ENCODE measurements at places on chromosomes 5 and 9.
A peak's percentile ranks its signal among the peaks of the same experiment; 100 is the strongest.

DNA sequence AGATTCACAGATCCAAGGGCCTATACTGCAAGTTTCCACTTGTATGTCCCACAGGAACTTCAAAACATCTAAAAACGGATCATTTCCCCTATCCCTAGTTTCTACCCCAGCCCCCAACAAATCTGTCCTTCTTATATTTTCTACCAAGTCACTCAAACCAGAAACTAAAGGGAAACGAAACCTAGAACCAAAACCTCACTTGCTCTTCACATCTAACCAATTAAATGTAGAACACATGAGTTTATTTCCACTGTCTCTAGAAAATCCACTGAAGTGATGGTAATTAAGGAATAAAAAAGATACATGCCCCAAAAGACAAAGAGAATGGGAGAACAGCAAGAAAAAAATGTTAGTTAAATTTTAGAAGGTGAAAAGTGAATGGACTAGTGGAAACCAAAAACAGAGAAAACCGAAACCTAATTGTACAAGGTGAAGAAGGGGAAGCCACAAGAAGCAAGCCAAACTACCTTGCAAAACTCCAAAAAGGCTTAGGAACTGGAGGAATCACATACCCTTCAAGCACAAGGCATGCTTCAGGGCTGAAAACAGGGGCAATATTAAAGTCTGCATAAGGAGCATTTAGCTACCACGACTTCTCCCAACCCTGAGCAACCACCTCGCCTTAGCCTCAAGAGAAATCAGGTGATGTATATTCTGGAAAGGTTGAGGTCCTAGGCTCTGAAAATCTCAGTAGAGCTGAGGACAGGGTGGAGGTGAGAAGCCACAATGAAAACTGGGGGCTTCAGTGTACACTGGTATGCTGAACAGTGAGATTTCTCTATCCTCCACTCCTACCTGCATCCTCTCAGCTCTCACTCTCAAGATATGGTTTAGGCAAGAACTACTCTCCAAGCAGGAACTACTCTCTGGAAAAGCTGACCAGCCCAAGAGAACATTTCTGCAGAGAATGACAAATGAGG is 11.1 kb downstream of the SMU1 start:
- DNase-seq = no peak
- H3K36me3 ChIP-seq = peaks cover 36% of the 10 kb centered on the region
- no peaks in the 10 kb centered on the region for H3K27me3 ChIP-seq
- H3K27ac ChIP-seq = no peak overlapping the region
- H3K4me1 ChIP-seq = no peaks in the 10 kb centered on the region

DNA sequence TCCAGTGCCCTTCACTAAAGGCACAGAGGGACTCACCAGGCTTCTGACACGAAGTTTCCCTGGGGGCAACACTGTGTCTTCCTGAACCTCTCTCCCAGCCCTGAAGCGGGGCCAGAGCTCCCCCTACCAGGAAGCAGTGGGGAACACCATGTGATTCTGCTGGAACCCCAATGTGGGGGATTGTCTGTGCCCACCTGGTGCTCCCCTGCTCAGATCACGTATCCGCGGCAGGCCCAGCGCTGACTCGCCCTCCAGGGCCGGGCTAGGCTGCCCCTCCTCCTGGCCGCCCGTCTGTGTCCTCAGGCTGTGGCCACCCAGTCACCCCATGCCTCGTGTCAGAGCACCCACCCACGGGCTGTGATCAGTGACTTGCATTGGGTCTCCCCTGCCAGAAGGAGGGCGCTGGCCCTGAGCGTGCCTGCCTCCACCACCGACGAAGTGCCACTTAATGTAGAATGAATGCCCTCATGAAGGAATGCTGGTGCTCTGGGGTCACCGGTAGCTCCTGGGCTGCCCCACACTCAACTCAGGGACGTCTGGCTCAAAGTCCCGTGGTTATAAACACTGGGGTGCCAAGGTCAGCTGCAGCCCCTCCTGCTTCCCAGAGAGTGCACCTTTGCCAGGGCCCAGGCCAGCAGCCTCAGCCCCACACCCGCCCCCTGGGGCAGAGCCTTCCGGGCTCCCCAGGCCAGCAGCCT is 22.1 kb downstream of the SARDH start:
- no peaks in the 10 kb centered on the region for H3K27me3 ChIP-seq
- H3K27ac ChIP-seq = no peak overlapping the region
- H3K36me3 ChIP-seq = no peaks in the 10 kb centered on the region
- DNase-seq = peak; percentile 67

DNA sequence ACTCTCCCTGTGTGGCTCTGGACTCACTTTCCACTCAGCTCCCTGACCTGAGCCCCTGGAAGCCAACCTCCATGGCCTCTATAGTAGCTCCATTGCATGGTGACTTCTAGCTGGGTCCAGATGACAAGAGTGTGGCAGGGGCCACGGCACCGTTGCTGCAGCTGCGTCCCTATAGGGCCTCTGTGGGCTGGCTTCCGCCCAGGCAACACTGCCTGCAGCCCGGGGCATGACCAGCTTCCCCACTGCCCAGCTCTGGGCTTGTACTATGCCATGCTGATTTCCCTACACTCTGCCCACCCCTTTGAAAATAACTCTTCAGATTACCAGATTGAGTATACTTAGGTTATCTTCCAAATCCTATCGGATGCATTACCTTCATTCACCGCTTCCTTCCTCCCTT is 73.8 kb upstream of the NEURL1B start:
- H3K27ac ChIP-seq = no peak overlapping the region
- no peak overlapping the region for H3K4me3 ChIP-seq
- no peaks in the 10 kb centered on the region for H3K36me3 ChIP-seq
- peaks cover 12% of the 10 kb centered on the region for H3K4me1 ChIP-seq
- no peak for DNase-seq

GRCh38 chr9:21904776-21905175 is 89.4 kb downstream of the CDKN2A start:
- H3K27ac ChIP-seq = no peak overlapping the region
- H3K36me3 ChIP-seq = no peaks in the 10 kb centered on the region
- no peaks in the 10 kb centered on the region for H3K4me1 ChIP-seq
- H3K27me3 ChIP-seq = no peaks in the 10 kb centered on the region
- H3K4me3 ChIP-seq = no peak overlapping the region
- no peak for DNase-seq

DNA sequence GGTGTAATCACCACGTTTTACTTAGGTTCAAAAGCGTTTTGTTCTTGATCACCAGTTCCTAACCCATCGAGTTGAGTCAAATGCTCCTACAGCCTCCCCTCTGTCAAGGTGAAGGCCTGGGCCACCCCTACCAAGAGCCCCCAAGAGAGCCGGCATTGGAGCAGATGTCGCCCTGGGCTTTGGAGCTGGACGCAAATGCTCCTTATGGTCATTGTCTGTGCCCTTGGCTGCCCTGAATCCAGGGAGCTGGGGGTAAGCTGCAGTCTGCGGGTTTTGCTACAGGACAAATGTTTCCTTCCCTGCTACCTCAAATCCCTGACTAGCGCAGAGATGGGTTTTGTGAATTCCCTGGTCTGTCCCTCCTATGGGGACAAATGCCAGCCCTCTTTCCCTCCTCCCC is 4.9 kb downstream of the RNF183 start:
- H3K36me3 ChIP-seq = no peaks in the 10 kb centered on the region
- no peak overlapping the region for H3K27ac ChIP-seq
- H3K4me1 ChIP-seq = no peaks in the 10 kb centered on the region
- no peak overlapping the region for H3K4me3 ChIP-seq

DNA sequence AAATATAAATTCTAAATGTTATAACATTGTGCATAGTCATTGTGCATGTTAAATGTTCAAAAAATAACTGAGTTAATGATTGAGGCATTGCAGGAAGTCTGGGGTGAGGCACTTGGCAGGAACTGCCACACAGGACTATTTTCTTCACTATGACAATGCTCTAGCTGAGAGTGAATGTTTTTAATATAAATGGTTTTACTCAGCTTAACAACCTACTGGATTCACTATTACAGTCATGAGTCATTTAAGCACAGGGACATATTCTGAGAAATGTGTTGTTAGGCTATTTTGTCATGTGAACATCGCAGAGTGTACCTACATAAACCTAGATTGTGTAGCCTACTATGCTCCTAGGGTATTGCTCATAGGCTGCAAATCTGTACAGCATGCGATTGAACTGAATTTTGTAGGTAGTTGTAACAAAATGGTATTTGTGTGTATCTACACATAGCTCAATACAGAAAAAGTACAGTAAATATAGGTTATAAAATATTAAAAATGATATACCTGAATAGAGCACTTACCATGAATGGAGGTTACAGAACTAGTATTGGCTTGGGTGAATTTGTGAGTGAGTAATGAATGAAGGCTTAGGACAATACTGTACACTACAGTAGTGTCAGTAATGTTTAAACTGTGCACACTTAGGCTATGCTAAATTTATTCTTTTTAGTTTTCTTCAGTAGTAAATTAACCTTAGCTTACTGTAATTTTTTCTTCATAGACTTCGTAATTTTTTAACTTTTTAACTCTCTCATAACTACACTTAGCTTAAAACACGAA is 346.1 kb upstream of the PTGER4 start:
- DNase-seq = no peak
- no peaks in the 10 kb centered on the region for H3K36me3 ChIP-seq
- no peak overlapping the region for H3K27ac ChIP-seq
- H3K4me3 ChIP-seq = no peak overlapping the region
- no peaks in the 10 kb centered on the region for H3K4me1 ChIP-seq

DNA sequence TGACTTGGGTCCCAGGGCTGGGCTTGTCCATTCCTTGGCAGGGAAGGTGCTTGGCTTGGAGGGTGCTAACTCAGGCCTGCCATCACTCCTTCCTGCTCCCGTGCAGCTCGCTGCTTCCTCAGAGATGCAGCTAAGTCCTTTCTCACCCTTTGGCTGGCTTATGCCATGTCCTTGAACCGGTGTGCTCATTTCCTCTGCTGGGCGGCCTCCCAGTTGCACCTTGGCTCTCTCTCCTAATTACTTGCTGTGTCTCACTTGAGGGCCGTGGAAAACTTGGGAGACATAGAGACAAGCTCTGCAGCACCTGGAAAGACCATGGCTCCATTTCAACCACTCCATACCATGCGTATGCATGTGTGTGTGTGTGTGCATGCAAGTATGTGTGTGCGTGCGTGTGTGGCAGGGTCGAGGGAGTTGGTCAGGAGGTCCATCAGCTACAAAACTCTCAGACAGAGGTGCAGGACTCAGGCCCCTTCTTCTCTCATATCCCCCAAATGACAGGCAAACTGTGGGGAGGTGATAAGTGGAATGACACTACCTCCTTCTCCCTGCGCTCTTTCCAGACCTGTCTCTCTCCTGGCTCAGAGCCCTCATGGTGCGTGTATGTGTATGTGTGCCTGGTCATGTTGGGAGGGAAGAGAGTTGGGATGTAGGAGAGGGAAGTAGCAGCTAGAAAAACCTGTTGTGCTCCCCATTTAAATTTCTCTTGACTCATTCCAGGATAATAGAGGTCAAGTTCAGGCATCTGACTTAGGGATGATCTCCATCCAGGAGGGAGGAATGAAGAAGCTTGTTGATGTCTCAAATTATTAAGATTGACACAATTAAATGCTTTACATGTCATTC is 17.6 kb upstream of the MTMR12 start:
- H3K4me1 ChIP-seq = peaks cover 18% of the 10 kb centered on the region
- no peaks in the 10 kb centered on the region for H3K27me3 ChIP-seq
- no peak overlapping the region for H3K4me3 ChIP-seq
- no peak for DNase-seq
- H3K36me3 ChIP-seq = no peaks in the 10 kb centered on the region

- no peaks in the 10 kb centered on the region for H3K36me3 ChIP-seq
- H3K27ac ChIP-seq = peak overlapping the region; percentile 34
- DNase-seq = no peak
- H3K4me3 ChIP-seq = peak overlapping the region; percentile 30
- H3K4me1 ChIP-seq = no peaks in the 10 kb centered on the region
Measured at GRCh38 chr5:99033014-99033900, 104.5 kb upstream of the CHD1 start.

- no peaks in the 10 kb centered on the region for H3K4me1 ChIP-seq
- DNase-seq = no peak
- H3K27me3 ChIP-seq = no peaks in the 10 kb centered on the region
- no peak overlapping the region for H3K27ac ChIP-seq
- H3K36me3 ChIP-seq = no peaks in the 10 kb centered on the region
- no peak overlapping the region for H3K4me3 ChIP-seq
Measured at GRCh38 chr5:1639757-1640156, 116.0 kb upstream of the LPCAT1 start.

- no peaks in the 10 kb centered on the region for H3K4me1 ChIP-seq
- no peak overlapping the region for H3K4me3 ChIP-seq
- H3K27me3 ChIP-seq = no peaks in the 10 kb centered on the region
- H3K36me3 ChIP-seq = no peaks in the 10 kb centered on the region
- DNase-seq = no peak
Measured at GRCh38 chr5:116923344-116923743, 348.7 kb upstream of the SEMA6A start.

GRCh38 chr9:98708933-98709911 is at the start of gene GABBR2:
GABBR2 (minus strand) TSS chr9:98708935; CDS start chr9:98708737, 198 bp downstream.
- no peak for DNase-seq
- H3K36me3 ChIP-seq = no peaks in the 10 kb centered on the region
- H3K27me3 ChIP-seq = no peaks in the 10 kb centered on the region
- H3K27ac ChIP-seq = no peak within 1 kb of the TSS
- H3K4me3 ChIP-seq = no peak within 1 kb of the TSS

- no peaks in the 10 kb centered on the region for H3K4me1 ChIP-seq
- H3K36me3 ChIP-seq = no peaks in the 10 kb centered on the region
- H3K27ac ChIP-seq = no peak overlapping the region
- DNase-seq = no peak
- no peaks in the 10 kb centered on the region for H3K27me3 ChIP-seq
Measured at GRCh38 chr5:39503155-39503554, 78.4 kb upstream of the DAB2 start.

- H3K4me3 ChIP-seq = no peak overlapping the region
- peak overlapping the region; percentile 74 for H3K27ac ChIP-seq
- peak; percentile 91 for DNase-seq
- H3K36me3 ChIP-seq = no peaks in the 10 kb centered on the region
- H3K4me1 ChIP-seq = peaks cover 39% of the 10 kb centered on the region
- no peaks in the 10 kb centered on the region for H3K27me3 ChIP-seq
Measured at GRCh38 chr9:34343090-34343489, 13.7 kb downstream of the NUDT2 start.

DNA sequence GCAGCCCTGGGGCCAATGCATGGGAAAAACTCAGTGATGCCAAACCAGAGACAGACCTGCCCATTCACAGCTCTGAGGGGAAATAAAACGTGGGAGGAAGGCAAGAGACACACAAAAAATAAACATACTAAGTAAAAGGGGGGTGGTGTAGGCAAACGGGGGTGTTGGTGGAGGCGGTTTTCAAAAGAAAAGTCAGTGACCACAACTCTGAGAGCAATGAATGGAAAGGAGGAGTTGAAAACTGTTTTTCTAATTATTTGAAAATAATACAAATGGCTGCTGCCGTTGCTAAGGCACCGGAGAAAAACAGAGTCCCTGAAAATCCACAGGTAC is 293.5 kb downstream of the EFNA5 start:
- H3K4me1 ChIP-seq = no peaks in the 10 kb centered on the region
- H3K27ac ChIP-seq = no peak overlapping the region
- no peak for DNase-seq
- no peaks in the 10 kb centered on the region for H3K36me3 ChIP-seq
- no peaks in the 10 kb centered on the region for H3K27me3 ChIP-seq

- H3K4me3 ChIP-seq = no peak overlapping the region
- no peaks in the 10 kb centered on the region for H3K4me1 ChIP-seq
- H3K36me3 ChIP-seq = peaks cover 25% of the 10 kb centered on the region
- DNase-seq = no peak
Measured at GRCh38 chr5:1817261-1818043, 16.2 kb downstream of the NDUFS6 start.

Data from pancreas (tissue), 10 donors.